8988T (cell line): ENCODE measurements at places on chromosomes 13 and 19.

DNA sequence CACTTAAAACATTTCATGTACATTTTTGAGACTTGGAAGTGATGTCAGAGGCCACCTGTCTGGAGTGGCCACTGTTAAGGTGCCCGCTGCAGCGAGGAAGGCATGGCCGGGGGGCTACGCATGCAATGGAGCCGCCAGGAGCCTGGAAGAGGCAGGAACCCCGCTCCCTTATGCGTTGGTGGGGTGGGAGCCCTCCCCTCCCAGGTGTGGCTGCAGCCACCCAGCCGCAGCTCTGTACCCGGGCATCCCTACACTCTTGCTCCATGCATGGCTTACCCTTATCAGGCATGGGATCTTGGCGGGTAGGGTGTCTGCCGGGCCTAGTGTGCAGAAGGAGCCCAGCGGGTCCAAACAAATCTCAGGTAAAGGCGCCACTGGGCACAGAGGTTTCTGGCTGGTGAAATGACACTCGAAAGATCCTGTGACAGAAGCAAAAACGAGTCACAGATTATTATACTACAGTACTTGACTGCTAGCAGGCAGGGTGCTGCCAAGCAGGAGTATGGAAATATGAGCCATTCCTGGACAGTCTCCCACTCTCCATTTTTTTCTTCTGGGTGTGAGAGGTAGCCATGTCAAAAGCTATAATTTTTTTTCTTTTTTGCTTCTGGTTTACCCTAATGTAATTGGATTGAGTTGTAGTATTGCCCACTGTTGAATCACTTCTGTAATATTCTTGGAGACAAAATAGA is 1606.3 kb upstream of the MIR17HG start:
- DNase-seq: no peak

DNA sequence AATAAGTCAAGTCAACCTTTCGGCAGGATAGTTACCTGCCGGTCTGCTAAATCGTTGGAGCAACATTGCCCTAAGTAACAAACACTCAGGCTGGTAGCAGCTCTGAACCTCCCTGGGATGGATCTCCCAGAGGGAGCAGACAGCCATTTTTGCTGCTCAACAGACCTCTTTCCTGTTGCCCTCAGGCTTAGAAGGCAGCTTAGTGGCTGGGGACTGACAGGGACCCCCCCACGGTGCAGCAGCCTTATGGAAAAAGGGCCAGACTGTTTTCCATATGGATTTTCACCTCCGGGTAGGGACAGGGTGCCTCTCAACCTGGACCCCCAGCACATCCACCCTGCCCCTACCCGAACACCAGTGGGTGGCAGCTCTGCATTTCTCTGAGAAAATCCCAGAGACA is 49.7 kb downstream of the UBL3 start:
- no peak for DNase-seq

DNA sequence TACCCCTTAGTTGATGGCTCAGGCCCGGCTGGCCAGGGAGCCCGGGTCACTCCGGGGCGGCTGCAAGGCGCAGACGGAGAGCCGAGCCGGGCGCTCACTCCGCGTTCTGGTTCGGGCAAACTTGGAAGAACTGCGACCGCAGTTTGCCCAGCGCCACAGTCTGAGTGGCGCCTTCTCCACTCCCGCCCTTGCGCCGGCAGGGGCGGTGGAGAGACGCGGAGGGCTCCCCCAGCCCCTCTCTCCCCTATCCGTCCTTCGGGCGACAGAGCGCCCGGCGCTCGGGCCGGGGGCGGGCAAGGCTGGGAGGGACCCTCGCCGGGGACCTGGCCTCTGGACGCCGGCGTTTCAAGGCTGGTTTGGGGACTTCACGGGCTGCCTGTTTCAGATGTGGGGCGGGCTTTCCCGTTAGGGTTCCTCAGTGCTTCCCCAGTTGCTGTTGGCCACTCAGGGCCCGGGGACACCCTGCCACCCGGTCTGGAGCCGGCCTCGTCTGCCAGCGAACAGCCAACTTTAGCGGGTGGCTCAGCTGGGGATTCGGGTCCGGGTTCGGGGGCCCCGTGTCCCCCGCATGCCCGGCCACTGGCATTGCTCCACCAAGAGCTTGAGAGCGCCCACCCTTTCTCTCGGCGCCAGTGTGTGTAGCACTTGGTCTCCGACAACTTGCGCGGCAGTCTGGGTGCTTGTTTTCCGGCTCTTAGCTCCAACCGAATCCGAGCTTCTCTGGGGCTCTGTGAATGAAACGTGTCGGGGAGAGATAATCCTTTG is 1.5 kb downstream of the GPC6 start:
- DNase-seq: no peak

- DNase-seq: no peak
Measured at GRCh38 chr13:30346153-30346788, 38.9 kb upstream of the KATNAL1 start.

DNA sequence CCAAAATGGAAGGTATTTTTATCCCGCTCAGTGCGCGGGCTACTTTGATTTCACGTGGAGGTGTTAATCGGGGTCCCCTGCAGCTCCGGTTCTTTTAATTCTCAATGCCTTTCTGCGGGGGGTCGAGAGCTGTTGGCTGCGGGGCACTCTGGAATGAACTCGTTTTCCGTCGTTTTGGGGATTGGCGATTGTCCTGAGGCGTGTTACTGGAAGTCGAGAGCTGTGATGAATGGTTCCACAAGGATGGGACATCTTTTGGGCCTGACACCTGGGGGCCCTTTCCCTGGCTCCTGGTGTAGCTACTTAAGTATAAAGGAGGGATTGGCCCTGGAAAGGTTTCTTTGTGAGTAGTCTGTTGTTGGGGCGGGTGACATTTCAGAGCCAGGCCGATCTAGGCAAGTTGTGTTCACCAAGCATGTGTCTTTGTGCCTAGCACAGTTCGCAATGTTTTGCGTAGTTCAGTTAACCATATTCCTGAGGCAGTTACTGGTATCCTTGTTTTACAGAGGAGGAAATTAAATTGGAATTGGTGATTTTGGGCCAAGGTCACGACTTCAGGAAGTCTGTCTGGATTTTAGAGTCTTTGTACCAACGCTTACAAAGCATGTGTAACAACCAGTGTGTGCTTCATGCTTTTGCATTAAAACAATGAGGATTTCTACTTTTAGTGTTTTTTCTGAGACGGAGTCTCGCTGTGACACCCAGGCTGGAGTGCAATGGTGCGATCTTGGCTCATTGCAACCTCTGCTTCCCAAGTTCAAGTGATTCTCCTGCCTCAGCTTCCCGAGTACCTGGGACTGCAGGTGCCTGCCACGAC is 846 bp downstream of the RPL13A start:
- DNase-seq: no peak

- no peak for DNase-seq
Measured at GRCh38 chr19:5714816-5715215, 5.1 kb downstream of the LONP1 start.

DNA sequence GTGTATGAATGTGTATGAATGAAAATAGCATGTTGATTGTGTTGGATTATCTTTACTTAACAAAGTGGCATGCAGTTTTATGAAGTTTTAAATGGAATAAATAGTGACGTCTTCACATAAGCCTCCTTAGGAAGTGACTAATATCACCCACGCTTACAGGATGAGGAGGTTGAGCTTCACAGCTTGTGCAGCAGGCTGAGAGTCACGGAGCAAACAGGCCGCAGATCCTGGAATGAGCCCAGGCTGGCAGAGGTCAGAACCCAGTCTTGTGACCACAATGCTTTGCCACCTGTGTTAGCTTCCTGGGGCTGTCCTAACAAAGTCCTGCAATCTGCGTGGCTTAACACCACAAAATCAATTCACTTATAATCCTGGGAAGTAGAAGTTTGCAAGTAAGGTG is 20.8 kb downstream of the LAIR2 start:
- DNase-seq: no peak

DNA sequence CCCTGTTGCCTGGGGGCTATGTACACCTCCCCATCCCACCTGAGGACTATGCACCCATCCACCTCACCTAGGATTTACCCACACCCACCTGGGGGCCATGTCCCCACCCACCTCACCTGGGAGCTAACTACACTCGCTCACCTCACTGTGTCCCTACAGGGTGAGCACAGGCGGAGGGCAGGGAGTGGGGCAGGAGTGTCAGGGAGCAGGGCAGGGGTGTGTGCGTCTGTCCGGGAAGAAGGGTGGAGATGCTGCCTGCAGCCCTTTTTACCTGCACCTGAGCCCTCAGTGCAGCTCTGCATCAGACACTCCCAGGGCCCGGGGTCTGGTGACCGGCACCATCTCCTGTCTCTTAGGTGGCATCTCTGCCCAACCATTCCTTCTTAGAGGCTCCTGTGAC is 10.6 kb upstream of the CPAMD8 start:
- DNase-seq: no peak

DNA sequence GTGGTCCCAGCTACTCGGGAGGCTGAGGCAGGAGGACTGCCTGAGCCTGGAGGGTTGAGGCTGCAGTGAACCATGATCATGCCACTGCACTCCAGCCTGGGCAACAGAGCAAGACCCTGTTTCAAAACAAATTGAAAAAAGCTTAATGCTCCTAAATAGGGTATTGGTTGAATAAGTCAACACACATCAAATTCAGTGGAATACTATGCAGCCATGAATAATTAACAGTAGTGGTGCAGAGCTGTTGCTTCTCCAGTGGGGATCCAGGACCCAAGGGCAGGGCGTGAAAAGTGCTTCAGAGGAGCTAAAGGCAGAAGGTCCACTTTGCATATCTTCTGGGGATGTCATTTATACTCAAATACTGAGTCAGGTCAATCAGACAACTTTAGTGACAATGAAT is 18.2 kb downstream of the SIGLEC8 start:
- no peak for DNase-seq

- no peak for DNase-seq
Measured at GRCh38 chr19:17997969-17998826, 9.8 kb upstream of the ARRDC2 start.

DNA sequence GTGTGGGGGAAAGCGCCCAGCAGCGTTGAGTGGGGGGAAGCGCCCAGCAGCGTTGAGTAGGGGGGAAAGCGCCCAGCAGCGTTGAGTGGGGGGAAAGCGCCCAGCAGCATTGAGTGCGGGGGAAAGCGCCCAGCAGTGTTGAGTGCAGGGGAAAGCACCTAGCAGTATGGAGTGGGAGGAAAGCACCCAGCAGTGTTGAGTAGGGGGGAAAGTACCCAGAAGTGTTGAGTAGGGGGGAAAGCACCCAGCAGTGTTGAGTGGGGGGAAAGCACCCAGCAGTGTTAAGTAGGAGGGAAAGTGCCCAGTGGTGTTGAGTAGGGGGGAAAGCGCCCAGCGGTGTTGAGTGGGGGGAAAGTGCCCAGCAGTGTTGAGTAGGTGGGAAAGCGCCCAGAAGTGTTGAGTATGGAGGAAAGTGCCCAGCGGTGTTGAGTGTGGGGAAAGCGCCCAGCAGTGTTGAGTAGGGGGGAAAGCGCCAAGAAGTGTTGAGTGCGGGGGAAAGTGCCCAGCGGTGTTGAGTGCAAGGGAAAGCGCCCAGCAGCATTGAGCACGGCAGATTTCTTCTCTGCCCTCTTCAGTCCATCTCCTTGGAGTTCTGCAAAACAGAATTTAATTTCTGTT is 138.4 kb downstream of the ATP11A start:
- DNase-seq: no peak

DNA sequence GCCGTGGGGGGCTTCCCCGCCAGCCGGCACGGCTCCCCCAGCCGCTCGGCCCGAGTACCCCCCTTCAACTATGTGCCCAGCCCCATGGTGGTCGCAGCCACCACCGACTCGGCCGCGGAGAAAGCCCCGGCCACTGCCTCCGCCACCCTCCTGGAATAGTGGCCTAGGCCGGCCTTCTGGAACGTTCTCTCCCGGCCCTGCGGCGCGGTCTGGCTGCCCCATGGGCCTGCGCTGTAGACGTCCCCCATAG is 9.0 kb downstream of the C19orf25 start:
- no peak for DNase-seq
